ENCODE measurements at places on chromosomes 4 and X.

GRCh38 chrX:6517376-6517775 is 17.5 kb downstream of the VCX3A start:
- DNase-seq, result no peak

DNA sequence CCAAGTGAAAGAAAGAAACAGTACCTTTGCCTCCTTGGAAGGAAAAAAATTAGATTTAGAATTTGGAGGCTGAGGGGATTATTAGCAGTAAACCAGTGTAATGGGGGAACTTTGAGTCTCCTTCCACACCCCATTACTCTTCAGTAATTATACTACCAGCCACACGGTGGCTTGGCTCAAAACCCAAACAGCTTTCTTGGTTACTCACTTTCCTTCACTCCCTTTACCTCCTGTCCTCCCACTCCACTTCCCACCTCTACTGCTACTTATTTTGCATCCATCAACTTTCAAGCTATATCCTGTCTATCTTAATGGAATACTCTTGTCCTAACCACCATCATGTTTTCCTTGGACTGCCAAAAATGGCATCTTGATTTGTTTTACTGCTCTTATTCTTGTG is 310.6 kb upstream of the AADAT start:
- DNase-seq, result no peak

DNA sequence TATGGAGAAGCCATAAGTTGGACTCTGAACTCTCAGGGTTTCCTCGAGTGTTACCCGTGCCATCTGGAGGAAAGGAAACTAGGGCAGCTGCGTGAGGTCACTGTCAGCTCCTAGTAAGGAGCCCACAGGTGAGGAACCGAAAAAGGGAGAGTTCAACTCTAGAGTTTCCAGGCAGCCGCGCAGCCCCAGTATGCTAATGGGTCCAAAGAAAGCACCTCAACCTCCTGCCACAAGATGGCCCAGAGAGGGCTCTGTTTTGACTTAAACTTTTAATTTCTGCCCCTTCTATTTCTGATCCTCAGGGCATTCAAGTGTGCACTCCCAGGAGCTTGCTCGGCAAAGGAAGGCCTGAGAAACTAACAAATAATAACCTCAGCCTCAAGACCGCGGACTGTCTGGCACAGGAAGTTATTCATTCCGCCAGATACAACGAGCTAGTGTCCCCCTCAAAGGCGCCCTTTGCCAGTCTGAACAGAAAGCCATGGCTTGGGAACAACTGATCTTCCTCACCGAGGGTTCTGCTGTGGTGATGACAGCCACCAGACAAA is 13.9 kb downstream of the SCARB2 start:
- no peak for DNase-seq

GRCh38 chr4:27701606-27702005 is 841.0 kb downstream of the STIM2 start:
- no peak for DNase-seq

DNA sequence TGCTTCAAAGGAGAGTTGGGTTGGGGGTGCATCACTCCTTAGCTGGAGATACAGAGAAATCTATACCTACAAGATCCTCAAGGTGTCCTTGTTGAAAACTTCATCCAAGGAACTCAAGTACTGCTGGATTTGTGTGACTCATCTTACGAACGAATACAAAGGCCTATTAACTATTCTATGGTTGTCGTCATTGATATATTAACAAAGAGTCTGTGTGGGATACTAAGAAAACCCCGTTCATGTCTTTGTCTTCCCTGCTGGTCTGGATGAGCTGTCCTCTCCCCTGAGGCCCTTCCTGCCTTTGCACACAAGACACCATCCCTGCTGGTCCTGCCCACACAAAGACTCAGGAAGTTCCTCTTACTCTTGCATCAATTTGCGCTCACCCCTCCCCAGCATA is 54.9 kb upstream of the IRF2 start:
- no peak for DNase-seq

Data from stimulated activated naive CD4-positive, alpha-beta T cell (primary cell).